ENCODE measurements at places on chromosomes 2 and 18.

DNA sequence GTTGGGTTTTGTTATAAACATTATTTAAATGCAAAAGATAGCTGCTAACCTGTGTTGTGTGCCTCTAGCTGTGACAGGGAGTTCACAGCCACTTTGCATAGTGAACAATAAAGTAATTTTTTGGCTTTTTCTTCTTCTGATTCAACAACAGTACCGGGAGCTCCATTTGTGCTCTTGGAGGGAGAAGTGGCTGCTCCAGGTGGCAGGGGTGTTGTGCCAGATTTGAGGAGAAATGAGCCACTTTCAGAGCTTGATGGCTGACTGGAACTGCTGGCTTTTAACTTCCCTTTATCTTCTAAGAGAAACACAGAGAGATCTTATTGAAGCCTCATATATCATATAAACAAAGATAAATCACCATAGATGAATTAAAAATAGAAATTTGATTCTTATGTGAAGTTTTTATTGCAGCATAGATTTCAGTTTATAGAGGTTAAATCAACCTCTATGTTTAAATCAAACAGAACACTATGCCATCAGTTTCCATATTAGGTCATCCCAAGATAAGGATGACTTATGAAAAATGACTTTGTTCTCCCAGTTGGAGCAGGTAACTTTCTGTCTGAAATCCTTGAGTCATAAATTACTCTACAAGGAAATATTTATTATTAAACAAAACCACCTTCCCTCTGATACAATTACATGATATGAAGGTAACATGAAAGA, 182.0 kb upstream of the SESTD1 start:
- no peak for DNase-seq

- no peak for DNase-seq
Measured at GRCh38 chr18:34915046-34915445, 126.2 kb upstream of the MAPRE2 start.

DNA sequence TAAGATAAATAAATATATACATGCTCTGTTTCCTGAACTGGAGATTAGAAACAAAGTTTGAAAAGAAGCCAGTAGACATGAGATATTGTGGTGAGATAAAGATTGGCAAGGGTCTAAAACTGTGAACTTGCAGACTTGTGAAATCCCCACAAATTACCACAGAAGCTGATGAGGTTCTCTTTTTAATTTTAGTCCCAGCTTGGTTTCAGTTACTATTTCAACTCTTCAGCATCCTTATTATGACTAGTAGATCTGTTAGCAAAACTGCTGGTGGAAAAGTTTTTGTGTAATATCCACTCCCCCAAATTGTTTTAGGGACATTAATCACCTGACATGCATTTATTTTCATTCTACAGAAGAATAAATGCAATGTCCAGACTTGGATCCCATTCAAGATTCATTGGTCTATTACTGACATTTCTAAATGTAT, 20.8 kb downstream of the RASGRP3 start:
- no peak for DNase-seq

DNA sequence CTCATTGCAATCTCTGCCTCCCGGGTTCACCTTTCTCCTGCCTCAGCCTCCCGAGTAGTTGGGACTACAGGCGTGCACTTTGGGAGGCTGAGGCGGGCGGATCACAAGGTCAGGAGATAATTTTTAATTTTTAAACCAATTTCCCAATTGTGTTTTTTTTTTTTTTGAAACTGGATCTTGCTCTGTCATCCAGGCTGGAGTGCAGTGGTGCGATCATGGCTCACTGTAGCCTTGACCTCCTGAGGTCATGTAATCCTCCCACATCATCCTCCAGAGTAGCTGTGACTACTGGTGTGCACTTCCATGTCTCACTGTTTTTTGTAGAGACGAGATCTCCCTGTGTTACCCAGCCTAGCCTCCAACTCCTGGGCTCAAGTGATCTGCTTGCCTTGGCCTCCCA, 49.3 kb downstream of the GLS start:
- DNase-seq = no peak

- no peak for DNase-seq
Measured at GRCh38 chr18:32391126-32391525, 79.6 kb downstream of the GAREM1 start.

DNA sequence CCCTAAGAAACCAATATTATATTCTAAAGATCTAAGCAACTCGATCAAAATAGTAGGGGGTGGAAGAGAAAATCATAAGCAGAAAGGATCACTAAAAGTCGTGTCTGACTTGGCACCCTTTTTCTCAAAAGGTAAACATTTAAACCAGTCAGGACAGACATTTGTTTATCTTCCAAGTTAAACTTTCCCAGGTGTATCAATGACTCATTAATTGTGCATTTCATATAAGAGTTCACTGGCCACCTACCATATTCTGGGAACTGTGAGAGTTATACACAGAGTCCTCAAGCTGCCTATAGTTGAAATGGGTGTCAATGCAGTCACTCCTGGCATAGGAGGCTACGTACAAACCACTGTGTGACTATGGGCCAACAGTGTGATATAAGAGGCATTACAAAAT, 4.8 kb upstream of the ACVR1 start:
- no peak for DNase-seq

GRCh38 chr2:133240491-133241223, 327.6 kb downstream of the NCKAP5 start:
- no peak for DNase-seq

DNA sequence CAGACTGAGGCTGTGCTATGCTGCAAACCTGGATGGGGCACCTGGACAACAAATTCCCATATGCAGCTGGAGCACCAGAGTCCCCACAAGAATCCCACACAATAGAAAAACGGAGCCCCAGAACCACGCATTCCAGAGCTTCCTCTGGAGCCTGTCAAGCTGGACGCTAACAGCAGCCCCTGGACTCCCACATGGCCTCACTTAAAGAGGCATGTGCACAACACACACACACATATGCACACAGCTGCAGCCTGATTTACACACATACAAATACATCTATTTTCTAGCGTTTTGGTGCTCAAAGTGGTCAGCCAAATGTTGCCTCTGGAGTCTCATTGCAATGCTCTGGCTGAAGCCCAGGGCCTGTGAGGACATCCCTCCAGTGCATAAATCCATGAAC, 632.7 kb upstream of the ID2 start:
- DNase-seq = no peak

DNA sequence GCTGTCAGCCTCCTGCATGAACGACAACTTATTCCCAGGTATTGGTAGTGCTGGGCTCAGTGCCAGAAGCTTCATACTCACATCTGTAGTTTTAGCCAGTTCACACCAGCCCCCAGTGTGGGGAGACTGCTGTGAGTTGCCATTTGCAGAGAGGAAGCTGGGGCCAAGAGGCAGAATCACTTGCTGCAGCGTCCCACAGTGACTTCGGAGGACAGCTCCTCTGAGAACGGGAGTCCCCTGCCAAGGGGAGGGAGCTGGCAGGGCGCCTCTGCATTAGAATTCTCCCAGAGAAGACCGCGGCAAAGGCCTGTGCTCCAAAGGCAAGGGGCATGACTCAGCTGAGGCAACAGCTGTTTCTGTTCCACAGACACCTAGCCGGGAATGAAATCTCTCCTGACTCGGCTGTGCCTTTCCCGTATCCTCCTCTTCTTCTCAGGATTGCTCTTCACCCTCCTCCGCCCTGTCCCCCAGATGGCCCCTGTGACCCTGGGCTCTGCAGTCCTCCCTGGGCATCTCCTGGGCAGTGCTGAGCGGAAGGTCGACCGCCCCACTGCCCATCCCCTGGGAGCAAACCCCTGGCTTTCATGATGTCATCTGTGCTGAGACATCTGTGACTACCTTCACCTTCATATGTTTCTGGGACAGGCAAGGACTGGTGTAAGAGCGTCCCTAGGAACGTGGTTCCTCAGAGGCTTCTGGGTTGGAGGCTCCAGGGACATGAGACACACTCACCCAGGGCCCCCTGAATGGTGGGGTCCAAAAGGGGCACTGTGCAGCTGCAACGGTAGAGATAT, 18.0 kb downstream of the MAL start:
- DNase-seq = no peak

DNA sequence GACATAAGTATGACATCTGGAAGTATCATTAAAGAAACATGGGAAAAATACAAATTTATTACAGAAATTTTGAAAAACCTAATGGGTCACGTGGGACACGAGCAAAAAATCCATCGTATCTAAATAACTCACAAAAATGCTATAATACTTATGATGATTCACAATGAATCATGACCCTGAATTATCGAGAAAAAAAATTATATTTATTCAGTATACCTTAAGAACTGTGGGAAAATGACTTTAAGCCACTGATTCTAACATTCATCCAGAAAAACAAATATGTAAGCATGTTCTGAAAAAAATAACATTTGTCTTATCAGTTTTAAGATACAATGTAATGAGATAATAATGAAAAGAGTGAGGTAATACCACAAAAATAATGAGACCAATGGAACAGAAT, 51.8 kb downstream of the ZNF385B start:
- DNase-seq = no peak

- no peak for DNase-seq
Measured at GRCh38 chr2:173099804-173100203, 24.2 kb downstream of the MAP3K20 start.

GRCh38 chr2:124281541-124281940, 256.5 kb downstream of the CNTNAP5 start:
- no peak for DNase-seq

DNA sequence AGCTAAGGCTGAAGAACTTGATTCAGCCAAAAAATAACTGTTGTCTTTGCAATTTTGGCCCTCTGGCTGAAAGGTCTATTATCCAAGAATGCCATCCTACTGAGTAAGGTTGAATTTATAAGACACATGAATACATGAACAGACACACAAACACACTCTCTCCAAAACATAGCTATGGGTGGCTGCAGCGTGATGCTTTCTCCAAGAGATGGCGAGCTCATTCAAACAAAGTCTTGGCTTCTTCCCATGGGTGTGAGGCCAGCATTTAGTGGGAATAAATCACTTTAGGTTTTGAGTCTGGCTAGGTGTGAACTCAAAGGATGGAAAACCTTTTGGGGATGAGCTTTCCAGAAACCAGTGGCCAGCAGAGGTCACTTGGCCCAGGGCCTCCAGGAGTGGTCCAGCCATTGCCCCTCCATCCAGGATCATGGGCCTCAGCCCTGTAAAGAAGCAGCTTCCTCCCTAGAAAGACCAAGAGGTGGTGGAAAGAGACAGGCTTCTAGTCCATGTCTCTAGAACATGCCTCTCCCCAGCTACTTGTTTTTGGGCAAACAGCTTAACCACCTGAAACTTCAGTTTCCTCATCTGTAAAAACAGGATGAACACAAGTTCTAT, 11.0 kb upstream of the OSR1 start:
- no peak for DNase-seq

DNA sequence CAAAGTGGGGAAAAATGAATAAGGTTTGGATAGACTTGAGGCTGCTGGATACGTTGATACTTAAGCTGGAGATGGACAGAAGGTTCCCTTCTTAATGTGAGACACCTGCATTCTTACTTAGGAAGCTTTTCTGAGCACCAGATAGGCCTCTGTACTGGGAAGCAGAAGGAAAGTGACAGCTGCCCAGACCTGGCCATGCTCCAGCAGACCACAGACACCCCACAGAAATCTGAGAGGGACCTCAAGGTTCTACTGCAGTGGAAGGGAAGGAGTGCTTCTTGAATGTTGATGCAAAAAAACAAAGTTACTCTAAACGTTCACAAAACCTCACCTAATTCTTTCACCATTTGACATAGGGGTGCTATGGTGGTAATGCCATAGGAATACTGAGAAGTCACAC, 642.1 kb upstream of the ID2 start:
- no peak for DNase-seq

DNA sequence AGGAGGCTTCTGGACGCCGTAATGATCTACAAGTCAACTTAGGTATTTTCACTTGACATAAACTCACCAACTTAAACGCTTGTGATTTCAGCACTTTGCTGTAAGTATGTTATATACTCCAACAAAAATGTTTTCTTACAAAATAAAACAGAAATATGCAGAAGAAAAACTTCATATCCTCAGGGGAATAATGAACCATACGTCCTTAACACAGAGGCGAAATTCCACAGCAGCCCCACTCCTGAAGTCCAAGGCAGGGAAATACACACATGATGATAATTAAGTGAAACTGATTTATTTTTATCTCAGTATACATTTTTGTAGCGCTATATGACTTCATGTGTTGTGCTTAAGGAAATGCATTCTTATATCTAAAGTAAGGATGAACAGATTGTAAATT, 335.4 kb upstream of the VWC2L start:
- no peak for DNase-seq

GRCh38 chr18:24567199-24567598, 106.8 kb downstream of the HRH4 start:
- DNase-seq = no peak

- no peak for DNase-seq
Measured at GRCh38 chr2:143754742-143755141, 625.5 kb downstream of the ARHGAP15 start.

DNA sequence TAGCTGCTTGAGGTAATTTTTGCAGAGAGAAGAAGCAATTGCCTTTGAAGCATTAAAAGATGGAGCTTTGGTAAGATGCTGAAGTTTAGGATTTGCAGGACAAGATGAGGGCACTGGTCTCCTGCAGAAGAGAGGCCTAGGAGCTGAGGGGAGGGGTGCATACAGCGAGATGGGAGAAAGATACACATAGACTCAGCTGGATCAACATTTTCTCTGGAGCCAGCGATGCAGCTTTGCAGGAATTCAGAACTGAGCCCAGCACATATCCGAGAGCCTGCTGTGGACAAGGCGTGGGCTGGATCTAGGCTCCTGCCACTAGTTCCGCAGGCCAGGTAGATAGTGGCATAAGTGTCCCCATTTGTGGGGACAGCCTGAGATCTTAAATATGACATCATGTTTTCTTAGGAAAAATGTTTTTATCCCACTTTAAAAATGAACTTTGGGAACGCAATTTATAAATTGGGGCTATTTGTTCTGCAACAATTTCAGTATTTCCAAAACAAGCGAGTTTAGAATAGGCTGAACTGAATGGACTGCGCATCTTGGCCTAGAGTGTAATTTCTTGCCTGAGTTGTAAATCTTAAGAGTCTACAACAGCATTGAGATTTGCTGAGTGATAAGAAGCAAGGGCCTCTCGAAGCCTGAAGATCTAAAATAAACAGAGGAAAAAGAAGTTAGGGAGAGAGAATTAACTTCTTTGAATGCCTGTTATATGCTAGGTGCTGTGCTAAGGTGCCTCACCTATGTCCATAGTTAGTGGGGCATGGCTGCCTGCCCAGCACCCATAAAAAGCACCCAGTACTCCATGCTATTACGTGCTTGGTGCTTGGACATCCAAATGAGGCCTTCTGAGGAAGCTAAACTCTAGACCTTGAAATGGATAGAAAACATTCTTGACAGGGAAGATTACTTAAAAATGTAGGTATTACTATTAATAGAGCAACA, 17.3 kb downstream of the GRHL1 start:
- DNase-seq = no peak

- no peak for DNase-seq
Measured at GRCh38 chr18:79832169-79832568, 34.4 kb downstream of the KCNG2 start.

GRCh38 chr2:126154256-126154785, 501.6 kb upstream of the GYPC start:
- no peak for DNase-seq

- DNase-seq = no peak
Measured at GRCh38 chr2:225771701-225772100, 372.2 kb downstream of the NYAP2 start.

Measured in GM19239 (cell line).